ENCODE measurements at places on chromosomes 6 and 20.
A peak's percentile ranks its signal among the peaks of the same experiment; 100 is the strongest.

DNA sequence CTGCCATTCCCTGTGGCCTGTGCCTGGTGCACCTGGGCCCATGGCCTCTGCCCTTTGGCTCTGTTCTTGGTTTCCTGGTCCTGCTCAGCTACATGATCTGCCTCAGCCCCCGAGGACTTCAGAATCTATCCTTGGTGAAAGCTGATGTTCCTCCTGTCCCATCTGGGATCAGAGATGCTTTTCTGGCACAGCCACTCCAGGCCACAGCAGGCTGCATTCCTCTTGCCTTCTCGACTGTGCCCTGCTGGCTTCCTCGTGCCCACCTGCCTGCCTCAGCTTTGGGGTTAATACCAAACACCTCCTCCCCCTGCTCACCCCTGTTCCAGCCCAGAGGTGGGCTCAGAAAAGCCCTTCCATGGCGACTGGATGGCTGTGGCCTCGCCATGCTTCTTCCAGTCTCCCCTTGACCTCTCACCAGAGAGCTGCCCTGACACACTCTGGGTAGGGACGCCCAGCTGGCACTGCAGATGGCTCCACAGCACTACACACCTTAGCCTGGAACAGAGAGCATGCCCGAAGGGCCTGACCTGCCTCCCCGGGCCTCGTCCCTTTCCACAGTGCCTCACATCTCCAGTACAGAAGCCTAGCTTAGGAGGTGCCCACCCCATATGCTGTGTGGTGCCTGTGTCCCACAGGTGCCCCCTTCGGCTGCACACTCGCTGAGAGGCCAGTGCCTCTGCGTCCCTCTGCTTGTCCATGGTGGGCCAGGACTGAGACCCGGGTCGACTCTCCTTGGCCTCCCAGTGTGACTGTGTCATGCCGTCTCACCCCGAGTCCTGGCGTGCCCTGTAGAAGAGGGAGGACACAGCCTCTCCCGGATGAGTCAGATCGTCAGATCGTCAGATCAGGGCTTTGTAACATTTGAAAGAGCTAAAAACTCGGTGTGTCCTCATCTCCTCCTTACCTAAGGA, 148.8 kb downstream of the DTNBP1 start:
- DNase-seq, result no peak

- DNase-seq, result no peak
Measured at GRCh38 chr6:72890233-72890632, 268.4 kb downstream of the KCNQ5 start.

DNA sequence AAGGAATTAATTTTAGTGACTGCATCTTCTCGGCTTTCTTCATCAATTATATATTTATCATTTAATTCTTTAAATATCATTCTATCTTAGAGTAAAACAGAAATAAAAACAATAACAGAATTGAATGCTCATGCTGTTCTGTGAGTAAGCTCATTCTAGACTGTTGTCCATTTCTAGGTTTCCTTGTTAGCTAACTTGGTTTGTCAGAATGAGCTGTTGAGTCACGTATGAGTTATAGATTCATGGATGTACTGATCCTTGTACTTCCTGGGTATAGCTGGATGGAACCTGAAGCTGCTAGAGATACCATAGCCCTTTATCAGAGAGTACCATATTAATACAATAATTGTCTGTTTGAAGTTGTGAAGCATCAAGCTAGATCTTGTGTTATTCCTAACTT, 515.3 kb downstream of the TENT5A start:
- DNase-seq, result no peak

DNA sequence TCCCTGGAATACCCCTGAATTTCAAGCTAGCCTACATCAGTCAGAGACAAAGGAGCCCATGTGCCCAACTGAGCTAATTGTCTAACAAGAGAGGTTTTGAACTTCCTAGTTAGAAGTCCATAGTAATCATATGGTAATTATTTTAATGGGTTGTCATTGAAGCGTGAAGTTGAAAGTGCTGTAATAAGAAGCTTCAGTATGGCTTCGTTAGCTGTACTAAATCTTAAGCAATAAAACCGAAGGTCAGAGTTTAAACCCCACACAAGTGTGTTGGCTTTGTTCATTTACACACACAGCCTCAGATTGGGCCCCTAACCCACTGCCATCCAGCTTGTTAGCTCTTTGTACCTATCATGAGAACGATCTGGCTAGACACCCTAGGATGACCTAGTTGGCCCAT, 195.6 kb upstream of the RIN2 start:
- no peak for DNase-seq

GRCh38 chr6:12298995-12299394, 8.8 kb downstream of the EDN1 start:
- DNase-seq, result no peak

GRCh38 chr20:18657575-18657974, 69.7 kb downstream of the DTD1 start:
- no peak for DNase-seq

DNA sequence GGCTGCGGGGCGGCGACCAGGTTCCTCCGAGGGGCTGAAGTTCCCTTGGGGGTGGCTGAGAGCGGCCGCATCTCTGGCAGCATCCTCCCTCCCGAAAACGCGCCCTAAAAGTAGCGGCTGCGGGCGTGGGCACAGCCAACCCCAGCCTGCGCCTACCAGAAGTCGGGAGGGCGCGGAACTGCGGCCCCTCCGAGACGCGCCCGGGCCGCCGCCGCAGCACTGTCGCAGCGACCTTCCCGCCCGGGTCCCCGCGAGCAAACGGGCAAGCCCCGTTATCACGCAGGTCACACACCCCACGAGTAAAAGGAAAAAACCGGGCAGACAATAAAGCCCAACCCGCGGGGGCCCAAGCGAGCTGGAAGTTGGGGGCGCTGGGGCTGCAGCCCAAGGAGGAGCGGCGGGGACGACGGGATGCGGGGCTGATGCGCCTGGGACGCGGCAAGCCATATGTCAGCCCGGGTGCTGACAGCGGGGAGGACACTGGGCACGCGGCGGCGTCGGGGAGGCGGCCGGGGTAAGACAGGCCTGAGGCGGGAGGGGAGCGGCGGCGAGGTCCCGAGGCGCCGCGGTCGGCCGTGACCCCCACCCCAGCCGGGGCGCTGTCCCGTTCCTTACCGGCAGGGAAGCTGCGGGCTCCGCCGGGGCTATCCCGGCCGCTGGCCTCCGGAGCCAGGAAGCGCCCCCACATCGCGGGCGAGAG, 659 bp downstream of the CEP85L start:
- DNase-seq, result no peak

- no peak for DNase-seq
Measured at GRCh38 chr6:169227116-169227515, 26.5 kb downstream of the THBS2 start.

GRCh38 chr6:18842534-18842933, 455.4 kb downstream of the RNF144B start:
- no peak for DNase-seq

- no peak for DNase-seq
Measured at GRCh38 chr6:18048953-18049630, 61.7 kb upstream of the KIF13A start.

DNA sequence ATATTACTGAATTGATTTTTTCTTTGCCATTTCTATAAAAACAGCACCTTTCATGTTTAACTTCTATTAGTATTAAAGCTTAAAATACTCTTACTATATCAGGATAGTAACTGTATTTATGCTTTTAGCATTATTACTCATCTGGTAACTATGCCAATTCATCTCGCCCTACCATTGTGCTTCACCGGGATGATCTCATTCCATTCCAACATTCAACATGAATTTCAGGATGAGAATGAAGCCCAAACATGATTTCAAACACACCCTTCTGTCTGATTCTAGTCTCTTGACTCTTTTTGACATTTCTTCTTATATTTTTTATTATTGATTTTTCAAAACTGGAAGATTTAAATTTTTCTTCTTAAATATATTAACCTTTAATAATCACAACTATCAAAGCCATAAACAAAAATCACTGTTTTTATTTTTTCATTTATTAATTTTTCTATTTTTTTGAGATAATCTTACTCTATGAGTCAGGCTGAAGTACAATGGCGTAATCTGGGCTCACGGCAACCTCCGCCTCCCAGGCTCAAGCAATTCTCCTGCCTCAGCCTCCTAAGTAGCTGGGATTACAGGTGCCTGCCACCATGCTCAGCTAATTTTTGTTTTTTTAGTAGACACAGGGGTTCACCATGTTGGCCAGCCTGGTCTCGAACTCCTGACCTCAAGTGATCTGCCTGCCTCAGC, 46.7 kb downstream of the GJA1 start:
- no peak for DNase-seq

- DNase-seq, result no peak
Measured at GRCh38 chr20:39878320-39878719, 810.7 kb downstream of the MAFB start.

- DNase-seq, result no peak
Measured at GRCh38 chr6:142395768-142396231, 94.0 kb downstream of the ADGRG6 start.

GRCh38 chr6:72032086-72032485, 145.7 kb downstream of the RIMS1 start:
- no peak for DNase-seq

GRCh38 chr6:15268137-15268908, 22.5 kb downstream of the JARID2 start:
- DNase-seq, result no peak

- DNase-seq, result no peak
Measured at GRCh38 chr20:22619806-22620205, 35.4 kb upstream of the FOXA2 start.

DNA sequence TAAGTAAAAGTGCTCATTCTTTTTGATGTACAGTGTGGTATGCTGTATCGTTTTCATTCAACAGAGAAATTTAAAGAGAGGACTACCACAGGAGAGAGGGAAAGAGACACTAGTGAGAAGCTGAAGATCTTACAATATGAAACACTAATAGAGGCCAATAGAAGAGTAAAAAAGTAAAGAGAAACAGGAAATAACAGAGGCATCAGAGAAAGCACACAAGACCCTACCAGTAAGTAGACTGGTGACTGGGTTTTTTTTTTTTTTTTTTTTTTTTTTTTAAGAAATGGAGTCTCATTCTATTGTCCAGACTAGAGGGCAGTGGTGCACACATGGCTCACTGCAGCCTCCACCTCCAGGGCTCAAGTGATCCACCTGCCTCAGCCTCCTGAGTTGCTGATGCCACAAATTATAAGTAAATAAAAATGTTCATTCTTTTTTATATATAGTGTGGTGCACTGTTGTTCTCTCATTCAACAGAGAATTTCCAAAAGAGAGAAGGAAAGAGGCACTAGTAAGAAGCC, 18.8 kb downstream of the ELOVL4 start:
- DNase-seq, result no peak

DNA sequence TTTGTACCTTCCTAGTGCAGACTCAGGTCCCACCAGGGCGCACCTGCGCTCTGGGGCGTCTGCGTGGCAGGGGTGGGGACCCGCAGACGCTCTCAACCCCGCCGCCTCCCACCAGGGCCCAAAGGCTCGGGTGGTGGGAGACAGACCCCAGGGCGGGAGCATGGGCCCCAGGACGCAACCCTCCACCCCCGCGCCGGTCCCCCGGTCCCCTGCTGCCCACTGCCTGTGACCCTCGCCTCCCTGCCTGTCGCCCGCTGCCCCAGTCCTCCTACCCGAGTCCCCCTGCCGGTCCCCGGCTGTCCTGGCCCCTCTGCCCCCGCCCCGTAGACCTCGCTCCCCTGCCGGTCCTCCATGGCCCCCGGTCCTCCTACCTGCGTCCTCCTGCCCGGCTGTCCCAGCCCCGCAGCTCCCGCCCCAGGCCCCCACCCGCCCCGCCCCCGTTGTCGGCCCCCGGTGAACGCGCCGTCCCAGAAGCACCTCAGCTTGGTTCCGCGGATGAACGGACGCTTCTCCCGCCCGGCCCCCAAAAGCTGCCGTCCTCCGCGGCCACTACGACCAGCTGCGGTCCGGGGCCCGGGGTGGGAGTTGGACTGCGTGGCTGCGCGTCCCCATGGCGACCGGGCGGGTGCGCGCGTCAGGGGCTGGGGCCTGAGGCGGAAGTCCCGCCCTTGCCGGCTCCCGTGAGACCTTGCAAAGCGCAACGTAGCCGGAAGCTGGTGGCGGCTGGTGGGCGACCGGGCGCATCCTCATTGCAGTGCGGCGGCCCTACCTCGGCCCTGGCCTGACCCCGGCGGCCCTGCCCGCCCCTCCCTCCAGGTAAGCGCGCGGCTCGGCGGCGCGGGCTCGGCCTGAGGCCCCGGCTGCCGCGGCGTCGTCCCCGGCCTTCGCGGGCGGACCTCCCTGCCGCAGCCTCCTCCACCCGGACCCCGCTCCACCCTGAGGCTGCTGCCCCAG, at the start of gene ARFGAP1:
TSS of gene ARFGAP1 (plus strand) at position 709 of the 954 bp plus-strand sequence. CDS start 2,768 bp downstream, outside the sequence.
- peak; percentile 77 for DNase-seq

GRCh38 chr6:35170166-35170565, 29.0 kb upstream of the TCP11 start:
- DNase-seq, result no peak

DNA sequence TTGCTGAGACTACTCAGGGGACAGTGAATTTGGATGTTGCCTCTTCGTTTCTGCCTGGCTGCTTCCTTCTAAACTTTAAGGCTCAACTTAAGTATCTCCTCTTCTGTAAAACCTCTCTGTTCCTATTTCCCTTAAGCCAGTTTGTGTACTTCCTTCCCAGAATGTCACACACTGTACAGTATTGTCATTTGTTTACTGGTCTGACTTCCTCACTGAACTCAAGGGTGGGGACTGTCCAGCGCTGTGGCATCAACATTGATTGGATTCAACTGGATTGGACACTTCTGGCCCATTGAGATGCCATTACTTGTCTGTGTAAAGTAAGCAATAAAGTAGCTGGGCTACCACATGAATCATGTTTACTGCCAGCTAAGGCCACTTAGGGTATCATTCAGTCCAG, 69.7 kb downstream of the ANKS1A start:
- no peak for DNase-seq

DNA sequence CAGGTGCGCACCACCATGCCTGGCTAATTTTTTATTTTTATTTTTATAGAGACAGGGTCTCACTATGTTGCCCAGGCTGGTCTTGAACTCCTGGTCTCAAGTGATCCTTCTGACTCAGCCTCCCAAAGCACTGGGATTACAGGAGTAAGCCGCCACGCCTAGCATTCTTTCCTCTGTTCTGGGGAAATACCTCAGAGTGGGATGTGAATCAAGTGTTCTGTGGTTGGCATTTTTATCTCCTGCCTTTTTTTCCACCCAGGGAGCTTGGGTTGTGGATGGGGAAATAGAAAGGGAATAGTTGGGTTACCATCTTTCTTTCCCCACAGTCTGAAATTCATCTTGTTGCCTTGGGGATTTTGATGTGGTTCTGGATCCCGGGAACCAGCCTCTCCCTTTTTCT, 24.1 kb downstream of the TFAP2C start:
- no peak for DNase-seq

DNA sequence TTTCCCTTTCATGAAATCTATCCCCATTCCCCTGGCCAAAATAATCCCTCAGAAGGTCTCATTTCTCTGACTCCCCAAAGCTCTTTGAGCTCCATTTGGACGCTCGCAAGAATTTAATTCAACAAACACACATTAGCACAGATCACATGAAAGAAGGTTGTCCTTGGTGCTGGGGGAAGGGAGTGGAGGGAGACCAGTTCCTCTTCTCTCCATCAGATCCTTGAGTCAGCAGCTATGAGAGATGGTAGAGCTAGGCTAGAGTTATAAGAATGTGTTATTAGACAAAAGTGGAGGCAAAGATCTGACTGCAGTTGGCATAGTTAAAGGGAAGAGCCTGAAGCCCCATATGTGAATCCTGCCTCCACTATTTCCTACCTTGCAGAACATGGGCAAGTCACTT, 184.2 kb upstream of the CDYL start:
- DNase-seq, result no peak

Data from activated naive CD8-positive, alpha-beta T cell treated with anti-CD3 and anti-CD28 coated beads, Interleukin-2, amount 50 U/mL, for 16 hours (primary cell).